ENCODE measurements at places on chromosomes 3 and 15.

GRCh38 chr3:118809696-118810498, 224.7 kb downstream of the IGSF11 start:
- DNase-seq = no peak

DNA sequence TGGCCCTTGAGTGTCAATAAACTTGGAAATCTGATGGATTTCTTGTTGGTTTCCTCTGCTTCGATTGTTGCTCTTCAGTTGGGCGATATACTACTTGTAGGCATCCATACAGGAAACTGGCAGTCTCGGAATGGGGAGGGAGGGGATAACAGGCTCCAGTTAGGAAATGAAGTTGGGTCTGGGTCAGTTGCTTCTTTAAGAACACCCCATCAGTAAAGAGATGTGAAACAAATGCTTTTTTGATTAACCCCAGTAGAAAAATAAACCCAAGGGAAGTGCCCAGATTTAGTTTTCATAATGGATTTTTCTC, 681 bp downstream of the CHMP2B start:
- DNase-seq = no peak

DNA sequence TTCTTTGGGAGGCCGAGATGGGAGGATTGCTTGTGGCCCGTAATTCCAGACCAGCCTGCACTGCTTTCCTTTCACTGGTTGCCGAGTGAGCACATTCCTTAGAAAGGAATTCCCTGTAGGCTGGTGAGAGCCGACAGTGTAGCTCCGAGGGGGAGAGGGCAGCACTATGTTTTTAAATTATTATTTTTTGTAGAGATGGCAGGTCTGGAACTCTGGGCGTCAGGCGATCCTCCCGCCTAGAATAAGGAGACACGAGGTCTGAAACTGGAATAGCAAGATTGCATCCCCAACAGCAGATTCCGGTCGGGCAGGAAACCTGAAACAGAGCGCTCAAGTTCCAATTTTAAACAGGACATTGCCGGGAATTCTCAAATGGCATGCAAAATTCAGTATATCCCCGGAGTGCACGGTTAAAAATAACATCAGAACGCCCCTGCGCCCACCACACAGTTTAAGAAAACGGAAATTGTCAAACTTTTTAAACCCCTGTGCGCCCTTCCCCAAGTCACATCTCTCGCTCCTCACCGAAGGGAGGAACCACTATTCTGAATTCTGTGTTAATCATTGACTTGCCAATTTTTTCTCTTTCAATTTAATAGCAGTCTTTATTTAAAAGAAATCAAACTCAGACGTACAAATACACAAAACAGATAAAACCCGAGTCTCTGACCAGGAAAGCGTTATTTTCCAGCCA, 643 bp upstream of the RNU5B-1 start:
- DNase-seq = no peak

DNA sequence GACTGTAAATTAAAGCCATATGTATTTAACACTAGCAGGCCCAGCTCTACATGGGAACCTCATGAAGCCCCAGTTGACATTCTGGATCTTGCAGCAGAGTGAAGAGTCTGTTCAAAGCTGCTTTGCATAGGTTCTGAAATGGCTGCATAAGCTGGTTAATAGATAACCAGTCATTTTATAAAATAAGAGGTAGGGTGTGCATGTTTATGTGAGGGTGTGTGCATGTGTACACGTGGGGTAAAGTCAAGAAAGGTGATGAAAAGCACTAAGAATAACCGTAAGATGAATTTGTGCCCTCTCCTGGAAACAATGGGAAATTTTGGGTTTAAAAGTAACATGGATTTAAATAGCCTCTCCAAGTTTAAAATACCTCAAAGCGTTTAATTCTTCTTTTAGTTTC, 33.0 kb downstream of the PAQR9 start:
- no peak for DNase-seq

GRCh38 chr3:41318520-41318919, 119.2 kb downstream of the CTNNB1 start:
- DNase-seq = no peak

All from NCI-H187 treated with DMSO at 0.1 percent for 48 hours (cell line).